ENCODE measurements at places on chromosomes 4 and X.

GRCh38 chr4:5982156-5982973 is 35.9 kb downstream of the C4orf50 start:
- DNase-seq, result no peak
- no peaks in the 10 kb centered on the region for H3K4me1 ChIP-seq
- no peak overlapping the region for H3K4me3 ChIP-seq
- H3K36me3 ChIP-seq, result no peaks in the 10 kb centered on the region
- no peak overlapping the region for H3K27ac ChIP-seq
- no peaks in the 10 kb centered on the region for H3K27me3 ChIP-seq

GRCh38 chrX:137574784-137575293 is 8.9 kb downstream of the ZIC3 start:
- no peak overlapping the region for H3K27ac ChIP-seq
- no peaks in the 10 kb centered on the region for H3K36me3 ChIP-seq
- H3K4me1 ChIP-seq, result no peaks in the 10 kb centered on the region

GRCh38 chr4:7467471-7467870 is 32.7 kb upstream of the PSAPL1 start:
- H3K4me3 ChIP-seq, result no peak overlapping the region
- H3K27ac ChIP-seq, result no peak overlapping the region
- H3K36me3 ChIP-seq, result no peaks in the 10 kb centered on the region
- H3K27me3 ChIP-seq, result no peaks in the 10 kb centered on the region

GRCh38 chr4:6877067-6877466 is 32.6 kb upstream of the TBC1D14 start:
- H3K4me1 ChIP-seq, result no peaks in the 10 kb centered on the region
- H3K27me3 ChIP-seq, result no peaks in the 10 kb centered on the region
- DNase-seq, result no peak
- H3K4me3 ChIP-seq, result no peak overlapping the region

GRCh38 chr4:111018216-111018615 is 395.3 kb upstream of the PITX2 start:
- no peaks in the 10 kb centered on the region for H3K36me3 ChIP-seq
- no peaks in the 10 kb centered on the region for H3K4me1 ChIP-seq
- H3K4me3 ChIP-seq, result no peak overlapping the region
- no peaks in the 10 kb centered on the region for H3K27me3 ChIP-seq
- no peak for DNase-seq
- no peak overlapping the region for H3K27ac ChIP-seq

DNA sequence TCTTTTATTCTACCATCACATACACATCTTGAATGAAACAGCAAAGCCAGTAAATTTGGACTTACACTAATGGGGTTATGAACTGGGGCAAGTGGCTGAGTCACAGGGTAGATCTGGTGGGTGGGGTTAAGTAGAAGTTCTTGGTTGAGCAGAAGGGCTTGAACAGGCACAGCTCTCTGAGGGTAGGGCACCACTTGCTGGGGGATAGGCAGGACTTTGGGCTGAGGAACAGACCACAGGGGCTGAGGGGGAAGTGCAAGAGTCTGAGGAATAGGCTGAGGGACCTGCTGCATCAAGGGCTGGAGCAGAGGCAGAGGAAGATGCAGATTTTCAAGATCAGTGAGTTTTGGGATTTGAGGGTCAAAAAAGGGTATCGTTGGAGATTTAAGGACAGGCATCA is 8.3 kb downstream of the CSN2 start:
- H3K4me1 ChIP-seq, result no peaks in the 10 kb centered on the region
- no peak overlapping the region for H3K4me3 ChIP-seq
- no peaks in the 10 kb centered on the region for H3K27me3 ChIP-seq
- no peaks in the 10 kb centered on the region for H3K36me3 ChIP-seq

- no peak for DNase-seq
- H3K27ac ChIP-seq, result no peak overlapping the region
- H3K36me3 ChIP-seq, result no peaks in the 10 kb centered on the region
- H3K4me1 ChIP-seq, result no peaks in the 10 kb centered on the region
Measured at GRCh38 chrX:124211312-124211942, 121.0 kb upstream of the TEX13D start.

GRCh38 chr4:172892300-172892699 is 276.3 kb upstream of the GALNT7 start:
- H3K4me3 ChIP-seq, result no peak overlapping the region
- no peaks in the 10 kb centered on the region for H3K36me3 ChIP-seq
- H3K27ac ChIP-seq, result no peak overlapping the region

DNA sequence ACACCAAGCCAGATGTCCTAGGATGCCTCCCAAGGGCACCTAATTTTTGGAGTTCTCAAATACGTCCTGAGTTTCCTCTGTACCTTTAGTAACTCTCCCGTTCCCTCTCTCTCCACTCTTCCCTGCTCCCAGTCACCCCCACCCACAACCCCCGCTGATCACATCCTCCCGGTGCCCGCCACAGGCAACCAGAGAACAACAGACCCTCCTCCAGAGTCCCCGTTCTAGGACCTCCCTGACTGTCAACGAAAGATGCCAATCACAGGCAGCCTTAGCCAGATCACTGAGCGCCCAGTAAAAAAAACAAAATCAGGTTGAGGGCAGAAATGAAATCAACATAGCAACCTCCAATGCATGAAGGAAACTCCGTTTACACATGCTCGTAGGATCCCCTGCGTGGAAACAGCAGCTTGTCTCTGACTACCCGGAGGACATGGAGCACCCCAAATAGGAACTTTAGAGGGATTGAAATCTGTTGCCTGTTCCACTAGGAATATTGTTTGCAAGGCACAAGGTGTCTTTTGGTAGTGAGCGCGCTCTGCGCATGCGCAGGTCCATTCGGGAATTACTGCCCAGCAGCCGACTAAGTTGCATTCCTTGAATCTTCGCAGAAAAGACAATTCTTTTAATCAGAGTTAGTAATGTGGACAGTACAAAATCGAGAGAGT is at the start of gene GABRB1:
Gene GABRB1, plus strand, starts transcription at position 557 of the 668 bp plus-strand sequence.
- no peak within 1 kb of the TSS for H3K4me3 ChIP-seq
- H3K36me3 ChIP-seq, result no peaks in the 10 kb centered on the region
- DNase-seq, result peak; percentile 48
- no peaks in the 10 kb centered on the region for H3K4me1 ChIP-seq
- H3K27me3 ChIP-seq, result peaks cover 9% of the 10 kb centered on the region

- no peak overlapping the region for H3K27ac ChIP-seq
- H3K4me3 ChIP-seq, result no peak overlapping the region
- no peaks in the 10 kb centered on the region for H3K4me1 ChIP-seq
- DNase-seq, result no peak
- no peaks in the 10 kb centered on the region for H3K27me3 ChIP-seq
- peaks cover 3% of the 10 kb centered on the region for H3K36me3 ChIP-seq
Measured at GRCh38 chrX:124098089-124098488, 136.6 kb downstream of the STAG2 start.

- H3K27me3 ChIP-seq, result no peaks in the 10 kb centered on the region
- no peak for DNase-seq
- H3K36me3 ChIP-seq, result no peaks in the 10 kb centered on the region
- H3K27ac ChIP-seq, result no peak overlapping the region
Measured at GRCh38 chr4:54315561-54316538, 86.8 kb downstream of the PDGFRA start.

- DNase-seq, result no peak
- no peak overlapping the region for H3K27ac ChIP-seq
- no peaks in the 10 kb centered on the region for H3K27me3 ChIP-seq
- H3K36me3 ChIP-seq, result no peaks in the 10 kb centered on the region
- H3K4me3 ChIP-seq, result no peak overlapping the region
Measured at GRCh38 chrX:10564484-10564883, 55.9 kb downstream of the MID1 start.

- no peak overlapping the region for H3K4me3 ChIP-seq
- no peaks in the 10 kb centered on the region for H3K27me3 ChIP-seq
- no peaks in the 10 kb centered on the region for H3K4me1 ChIP-seq
- DNase-seq, result no peak
Measured at GRCh38 chrX:25544641-25545040, 528.9 kb upstream of the ARX start.

GRCh38 chr4:165738571-165738970 is 134.5 kb upstream of the TLL1 start:
- no peak for DNase-seq
- H3K36me3 ChIP-seq, result no peaks in the 10 kb centered on the region
- no peak overlapping the region for H3K27ac ChIP-seq
- no peak overlapping the region for H3K4me3 ChIP-seq

DNA sequence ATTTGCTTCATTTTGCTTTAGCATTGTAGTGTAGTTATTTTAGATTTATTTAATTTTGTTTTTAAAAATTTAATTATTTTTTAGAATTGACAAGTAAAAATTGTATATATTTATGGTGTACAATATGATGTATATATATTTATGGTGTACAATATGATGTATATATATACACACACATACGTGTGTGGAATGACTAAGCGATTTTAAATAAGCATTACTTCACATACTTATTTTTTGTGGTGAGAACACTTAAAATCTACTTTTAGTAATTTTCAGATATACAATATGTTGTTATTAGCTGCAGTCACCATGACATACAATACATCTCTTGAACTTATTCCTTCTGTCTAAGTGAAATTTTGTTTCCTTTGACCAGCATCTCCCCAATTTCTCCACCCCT is 172.9 kb downstream of the SPRY1 start:
- H3K4me3 ChIP-seq, result no peak overlapping the region
- H3K4me1 ChIP-seq, result peaks cover 5% of the 10 kb centered on the region
- no peak for DNase-seq
- no peaks in the 10 kb centered on the region for H3K36me3 ChIP-seq

Measured in adrenal gland (tissue), 19 donors.